T follicular helper cell (primary cell): ENCODE measurements at places on chromosomes 12 and 14.

- DNase-seq: no peak
Measured at GRCh38 chr12:13011098-13011497, 11.0 kb upstream of the HEBP1 start.

- DNase-seq: no peak
Measured at GRCh38 chr12:24742378-24742777, 206.5 kb downstream of the BCAT1 start.

- DNase-seq: no peak
Measured at GRCh38 chr12:96132819-96133218, 61.4 kb upstream of the ELK3 start.

GRCh38 chr12:104498211-104498801 is 41.6 kb downstream of the CHST11 start:
- DNase-seq: peak; percentile 40

DNA sequence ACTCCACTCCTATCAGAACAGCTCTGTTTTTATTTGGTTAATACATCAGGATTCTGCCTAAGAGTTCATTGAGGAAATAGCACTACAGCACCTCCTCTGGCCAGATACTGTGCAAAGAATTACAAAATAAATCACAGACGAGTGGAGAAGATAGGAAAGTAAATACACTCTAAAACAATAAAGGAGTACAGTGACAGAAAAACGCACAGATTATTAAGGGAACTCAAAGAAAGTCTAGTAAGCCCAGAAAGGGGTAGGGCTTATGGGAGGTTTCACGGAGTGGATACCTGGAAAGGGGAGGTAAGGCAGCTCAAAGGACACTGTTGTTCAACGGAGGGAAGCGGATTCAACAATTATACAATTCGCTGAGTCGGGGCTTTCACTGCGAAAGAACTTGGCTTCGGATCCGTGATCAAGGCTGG is 5.5 kb downstream of the OR10AD1 start:
- DNase-seq: no peak

- no peak for DNase-seq
Measured at GRCh38 chr12:45214071-45214470, 1.8 kb upstream of the ANO6 start.

- no peak for DNase-seq
Measured at GRCh38 chr12:112121780-112122565, 3.4 kb upstream of the TRAFD1 start.

DNA sequence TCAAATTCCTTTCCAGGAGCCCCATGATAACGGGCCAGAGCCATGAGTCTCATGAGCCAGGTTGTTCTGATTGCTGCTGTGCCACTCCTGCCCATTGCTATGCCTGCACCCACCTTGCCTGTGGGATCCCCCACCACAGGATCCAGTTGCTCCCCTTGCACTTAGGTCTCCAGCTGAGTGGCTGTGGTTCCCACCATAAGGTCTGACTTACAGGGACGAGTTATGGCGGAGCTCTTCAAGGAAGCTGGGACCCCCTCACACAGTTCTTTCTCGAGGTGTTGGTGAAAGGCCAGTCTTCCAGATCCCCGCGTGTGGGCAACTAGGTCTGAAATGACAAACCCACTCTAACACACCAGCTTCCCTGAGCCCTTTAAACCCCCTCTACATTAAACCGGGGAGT is 111.9 kb upstream of the C14orf180 start:
- no peak for DNase-seq

- DNase-seq: no peak
Measured at GRCh38 chr12:96808587-96808986, 98.5 kb upstream of the NEDD1 start.

DNA sequence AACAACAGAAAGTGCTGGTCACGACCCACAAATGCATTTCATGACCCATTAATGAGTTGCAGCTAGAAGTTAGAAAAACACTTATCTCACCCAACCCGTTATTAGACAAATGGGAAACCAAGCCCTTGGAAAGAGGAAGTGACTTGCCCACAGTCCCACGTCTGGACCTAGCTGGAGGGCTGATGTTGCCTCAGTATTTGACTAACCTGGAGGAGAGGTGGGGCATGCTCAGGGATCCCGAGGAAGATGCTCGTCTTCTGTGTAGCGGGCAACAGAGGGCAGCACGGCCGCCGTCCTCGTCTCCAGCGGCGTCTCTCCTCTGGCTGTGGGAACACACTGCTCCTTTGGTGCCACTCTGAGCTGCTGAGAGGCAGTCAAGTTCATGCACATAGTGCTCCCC is 12.7 kb downstream of the CCND2 start:
- no peak for DNase-seq

- no peak for DNase-seq
Measured at GRCh38 chr12:575129-575502, 88.1 kb downstream of the NINJ2 start.

GRCh38 chr14:81085596-81085995 is 130.2 kb downstream of the TSHR start:
- no peak for DNase-seq

GRCh38 chr14:99199846-99200653 is 71.9 kb downstream of the BCL11B start:
- no peak for DNase-seq

DNA sequence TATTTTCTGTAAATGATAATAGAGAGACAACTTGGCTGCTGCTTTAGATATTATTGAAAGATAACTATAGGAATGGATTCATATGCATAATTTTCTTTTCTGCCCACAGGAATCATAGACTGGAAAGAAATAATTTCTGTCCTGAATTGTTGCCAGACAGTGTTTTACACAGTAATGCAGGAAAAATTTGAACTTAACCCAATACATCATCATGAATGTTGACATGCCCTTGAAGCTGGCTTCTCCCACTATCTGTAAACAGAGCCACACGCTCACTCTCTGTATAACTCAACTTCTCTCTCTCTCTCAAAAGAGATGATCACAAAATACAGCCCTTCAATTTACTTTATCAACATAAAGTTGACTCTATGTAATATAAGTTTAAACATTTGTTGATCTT is 56.6 kb downstream of the PAX9 start:
- no peak for DNase-seq

GRCh38 chr12:120903412-120904196 is 554 bp downstream of the SPPL3 start:
- peak; percentile 63 for DNase-seq

GRCh38 chr14:96049932-96050331 is 10.8 kb downstream of the C14orf132 start:
- DNase-seq: no peak

DNA sequence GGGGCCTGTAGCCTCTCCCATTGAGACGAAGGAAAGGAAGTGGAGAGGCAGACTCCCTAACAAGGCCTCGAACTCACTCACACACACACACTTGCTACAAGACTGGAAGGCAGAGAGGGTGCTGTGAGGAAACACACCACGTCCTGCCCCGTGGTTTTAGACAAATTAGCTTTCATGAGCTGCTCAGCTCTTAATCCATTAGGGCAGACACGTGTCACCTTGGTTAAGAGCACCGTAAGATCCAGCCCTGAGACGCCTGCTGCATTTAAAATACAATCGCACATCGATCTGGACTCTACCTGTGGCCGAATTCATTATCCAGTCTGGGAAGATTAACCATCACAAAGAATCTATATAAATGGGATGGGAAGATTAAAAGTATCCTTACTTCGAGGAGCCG is 72.0 kb downstream of the RIMBP2 start:
- no peak for DNase-seq

DNA sequence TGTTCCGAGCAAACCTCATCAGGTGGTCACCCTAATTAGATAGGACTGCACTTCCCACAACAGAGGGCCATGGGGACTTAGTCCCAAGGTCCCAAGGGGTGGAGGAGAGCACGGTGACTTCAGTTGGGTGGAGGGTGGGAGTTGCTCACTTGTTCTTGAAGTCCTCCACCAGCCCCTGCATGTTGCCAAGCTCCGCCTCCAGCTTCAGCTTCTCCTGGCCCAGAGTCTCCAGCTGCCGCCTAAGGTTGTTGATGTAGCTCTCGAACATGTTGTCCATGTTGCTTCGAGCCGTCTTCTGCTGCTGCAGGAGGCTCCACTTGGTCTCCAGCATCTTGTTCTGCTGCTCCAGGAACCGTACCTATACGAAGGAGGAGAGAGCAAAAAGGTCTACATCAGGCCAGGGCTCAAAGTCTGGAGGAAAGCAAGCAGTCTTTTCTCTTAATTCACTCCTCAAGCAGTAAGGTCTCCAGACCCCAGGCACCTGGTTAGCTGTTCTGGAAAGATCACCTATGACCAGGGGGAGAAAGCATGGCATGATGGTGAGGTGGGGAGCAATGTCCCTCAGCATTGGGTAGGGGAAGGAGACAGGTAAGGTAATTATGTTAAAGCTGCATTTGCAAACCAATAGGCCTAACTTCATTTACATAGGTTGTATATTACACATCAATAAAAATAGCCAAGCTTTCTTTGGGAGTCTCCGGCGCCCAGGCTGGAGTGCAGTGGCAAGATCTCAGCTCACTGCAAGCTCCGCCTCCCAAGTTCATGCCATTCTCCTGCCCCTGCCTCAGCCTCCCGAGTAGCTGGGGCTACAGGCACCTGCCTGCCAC is 2.9 kb downstream of the KRT8 start:
- no peak for DNase-seq

- DNase-seq: no peak
Measured at GRCh38 chr12:10771132-10771733, 31.2 kb downstream of the TAS2R7 start.

DNA sequence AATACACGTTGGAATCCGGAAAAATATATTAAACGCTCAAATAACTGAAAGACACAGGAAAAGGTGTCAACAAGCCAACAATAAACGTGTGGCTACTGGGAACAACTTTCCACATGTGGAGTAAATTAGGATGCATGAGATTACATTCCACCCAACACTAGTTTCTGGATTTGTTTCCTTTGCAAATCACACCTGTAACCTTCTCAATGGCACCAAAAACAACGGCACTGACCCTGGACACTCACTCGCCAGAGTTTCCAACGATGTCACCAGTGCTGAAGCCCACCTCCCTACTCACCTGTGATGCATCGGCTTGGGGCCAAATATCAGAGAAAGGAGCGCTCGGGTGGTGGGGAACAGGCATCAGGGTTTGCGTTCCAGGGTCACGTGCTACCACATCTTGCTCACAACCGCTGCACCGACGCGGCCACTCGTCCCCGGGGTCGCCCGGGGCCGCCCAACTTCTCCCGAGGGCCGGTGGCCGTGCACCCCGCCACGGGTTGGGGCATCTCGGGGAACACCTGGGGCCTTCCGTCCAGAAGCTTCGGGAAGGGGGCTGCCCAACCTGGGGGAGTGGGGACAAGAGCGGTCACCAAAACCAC is 629 bp downstream of the PRDM4 start:
- DNase-seq: peak; percentile 12

DNA sequence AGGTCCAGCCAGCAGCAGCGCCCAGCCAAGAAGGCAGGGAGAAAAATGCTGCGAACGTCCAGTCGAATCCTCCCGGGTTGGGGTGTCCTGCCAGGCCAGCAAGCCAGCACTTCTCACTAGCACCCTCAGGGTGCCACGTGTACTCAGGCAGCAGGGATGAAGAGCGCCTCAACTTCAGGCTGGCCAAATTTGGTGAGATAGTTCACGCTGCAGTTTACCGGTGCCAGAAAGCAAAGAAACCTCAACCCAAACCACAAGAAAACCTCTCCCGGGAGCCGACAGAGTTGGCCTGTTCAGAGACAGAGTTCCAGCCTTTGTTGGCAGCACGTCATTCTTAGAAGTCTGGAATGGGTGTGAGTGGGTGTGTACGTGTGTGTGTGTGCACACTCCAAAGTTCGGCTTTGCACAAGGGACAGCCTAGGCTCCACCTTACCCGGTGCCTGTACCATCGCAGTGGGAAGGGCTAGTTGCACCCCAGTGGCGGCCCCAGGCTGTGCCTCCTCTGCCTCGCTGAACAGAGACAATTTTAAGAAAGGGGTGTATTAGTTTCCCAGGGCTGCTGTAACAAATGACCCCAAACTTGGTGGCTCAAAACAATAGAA is 42.1 kb downstream of the ELK3 start:
- DNase-seq: peak; percentile 22

GRCh38 chr14:105045710-105046326 is 19.4 kb downstream of the GPR132 start:
- DNase-seq: peak; percentile 86

DNA sequence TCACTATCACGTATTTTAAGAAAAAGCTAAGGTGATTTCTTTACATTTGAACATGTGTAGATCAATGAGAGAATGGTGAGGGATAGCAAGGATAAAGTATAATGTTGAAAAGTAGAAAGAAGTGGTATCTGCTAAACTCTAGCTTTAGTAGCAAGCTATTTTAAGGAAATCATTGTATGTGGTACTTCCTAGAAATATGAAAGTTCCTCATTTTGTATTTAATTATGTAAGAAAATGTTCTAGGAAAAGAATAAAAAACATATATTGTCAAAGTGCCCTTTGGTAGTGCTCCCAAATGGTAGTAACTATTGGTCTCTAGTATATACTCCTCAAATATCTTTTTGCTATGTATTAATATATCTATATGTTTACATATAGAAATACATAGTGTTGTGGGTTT is 35.7 kb downstream of the RAB21 start:
- no peak for DNase-seq

GRCh38 chr14:73369428-73369827 is 88.9 kb downstream of the NUMB start:
- no peak for DNase-seq

GRCh38 chr14:72742118-72742837 is 151.6 kb downstream of the DPF3 start:
- no peak for DNase-seq

DNA sequence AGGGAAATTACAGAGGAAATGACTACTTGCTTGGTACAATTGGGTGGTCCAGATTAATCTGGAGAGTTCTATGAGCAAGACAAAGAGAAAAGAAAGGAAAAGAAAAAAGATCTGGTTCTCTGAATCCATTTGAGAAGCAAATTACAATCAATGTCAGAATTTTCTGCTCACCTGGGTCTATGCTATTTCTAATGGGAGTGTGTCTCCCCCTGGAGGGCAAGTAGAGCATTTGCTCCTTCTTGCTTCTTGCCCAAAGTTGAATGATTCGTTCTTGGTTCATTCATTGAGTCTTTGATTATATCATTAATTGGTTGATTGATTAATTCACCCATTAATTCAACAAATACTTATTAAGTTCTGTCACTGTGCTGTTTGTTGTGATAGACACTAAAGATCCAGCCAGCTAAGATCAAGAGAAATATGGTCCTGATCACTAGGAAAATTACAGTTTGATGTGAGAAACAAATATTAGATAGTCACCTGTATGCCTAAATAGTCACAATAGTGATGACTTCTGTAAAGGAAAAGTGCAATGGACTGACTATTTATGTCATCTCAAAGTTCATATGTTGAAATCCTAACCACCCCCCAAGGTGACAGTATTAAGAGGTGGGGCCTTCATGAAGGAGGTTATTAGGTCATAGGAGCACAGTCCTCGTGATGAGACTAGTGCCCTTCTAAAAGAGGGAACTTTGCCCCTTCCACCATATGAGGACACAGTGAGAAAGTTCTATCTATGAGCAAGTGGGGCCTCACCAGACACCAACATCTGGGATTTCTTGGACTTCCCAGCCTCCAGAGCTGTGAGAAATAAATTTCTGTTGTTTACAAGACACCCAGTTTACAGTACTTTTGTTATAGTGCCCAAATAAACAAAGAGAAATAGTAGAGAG is 8.0 kb upstream of the ASB8 start:
- DNase-seq: peak; percentile 37
